CD4-positive, alpha-beta T cell (primary cell): ENCODE measurements at places on chromosomes 6 and 20. TPM values are rescaled to one million over a fixed set of nuclear protein-coding genes. Genes with fewer than 3 reads are reported as not detected.

- no peak for DNase-seq
These were observed 105.3 kb downstream of the EYA2 start for GRCh38 chr20:46999801-47000465.

DNA sequence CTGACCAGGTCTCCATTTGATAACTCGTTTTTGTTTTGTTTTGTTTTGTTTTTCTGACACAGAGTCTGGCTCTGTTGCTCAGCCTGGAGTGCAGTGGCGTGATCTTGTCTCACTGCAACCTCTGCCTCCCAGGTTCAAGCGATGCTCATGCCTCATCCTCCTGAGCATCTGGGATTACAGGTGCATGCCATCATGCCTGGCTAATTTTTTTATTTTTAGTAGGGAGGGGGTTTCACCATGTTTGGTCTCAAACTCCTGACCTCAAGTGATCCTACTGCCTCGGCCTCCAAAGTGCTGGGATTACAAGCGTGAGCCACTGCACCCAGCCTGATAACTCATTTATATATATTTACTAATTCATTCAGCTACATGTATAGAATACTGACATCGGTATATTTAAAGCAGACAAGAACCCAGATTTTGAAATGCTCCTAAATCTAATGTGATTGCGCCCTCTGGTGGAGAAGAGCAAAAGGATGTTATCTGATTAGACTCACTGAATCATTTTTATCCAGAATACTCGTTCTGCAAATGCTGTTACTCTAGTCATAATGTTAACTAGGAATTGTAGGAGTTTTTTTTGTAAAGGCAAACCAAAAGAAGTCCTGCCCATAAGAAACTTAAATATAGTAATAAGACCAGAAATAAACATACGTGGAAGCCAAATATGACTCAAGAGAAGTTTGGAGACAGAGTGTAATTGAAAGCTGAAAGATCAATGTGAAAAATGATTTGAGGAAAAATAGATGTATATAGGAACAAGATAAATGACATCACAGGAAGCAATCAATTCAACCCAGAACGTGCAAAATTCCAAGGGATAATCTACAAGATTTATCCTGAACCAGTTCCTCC lies 5.3 kb upstream of the COL12A1 start:
- DNase-seq: no peak

GRCh38 chr6:37369321-37370201 lies 15.8 kb downstream of the RNF8 start:
- DNase-seq: no peak

GRCh38 chr20:36854348-36855240 lies 21.3 kb upstream of the TLDC2 start:
- DNase-seq: no peak

DNA sequence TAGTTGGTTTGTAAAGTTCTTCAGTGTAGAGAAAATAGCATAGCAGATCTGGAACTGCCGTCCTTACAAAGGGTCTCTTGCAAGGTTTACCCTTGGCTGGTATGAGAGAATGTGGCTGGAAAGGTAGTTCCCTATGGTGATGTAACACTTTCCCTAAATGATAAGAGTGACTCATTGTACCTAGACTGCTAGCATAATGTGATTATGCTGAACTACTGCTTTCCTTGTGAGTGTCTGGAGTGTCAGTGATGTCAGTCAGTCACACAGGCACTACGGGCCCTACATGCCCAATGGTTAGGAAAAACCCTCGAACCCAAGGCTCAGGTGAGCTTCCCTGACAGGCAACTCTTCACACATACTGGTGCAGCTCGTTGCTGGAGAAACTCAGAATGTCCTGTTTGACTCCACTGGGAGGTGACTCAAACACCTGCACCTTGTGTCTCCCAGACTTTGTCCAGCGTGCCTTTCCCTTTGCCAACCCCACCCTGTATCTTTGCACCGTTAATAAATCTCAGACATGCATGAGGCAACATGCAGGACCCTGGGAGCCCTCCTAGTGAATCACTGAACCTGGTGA lies 28.4 kb upstream of the LY86 start:
- no peak for DNase-seq

- peak; percentile 9 for DNase-seq
These were observed 16.6 kb downstream of the DSE start for GRCh38 chr6:116387374-116387773.

- no peak for DNase-seq
These were observed 49.0 kb upstream of the RNF24 start for GRCh38 chr20:4064144-4064909.

DNA sequence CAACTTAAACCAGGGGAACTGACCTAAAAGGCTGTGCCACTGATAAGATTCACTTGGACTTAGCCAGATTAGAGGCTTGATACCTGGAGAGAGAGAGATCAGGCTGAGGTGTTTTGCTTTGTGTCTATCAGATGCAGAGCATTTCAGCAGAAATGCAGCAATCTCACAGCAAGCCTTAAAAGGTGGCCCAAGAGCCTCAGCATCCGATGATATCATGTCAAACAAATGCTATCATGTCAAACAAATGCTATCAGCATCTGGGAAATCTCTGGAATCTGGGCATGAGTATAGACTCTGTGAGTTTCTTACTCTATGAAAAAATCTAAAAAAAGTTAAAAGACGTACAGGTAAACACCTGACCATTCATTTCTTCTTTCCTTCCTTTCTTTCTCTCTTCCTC lies 718.9 kb downstream of the EYS start:
- DNase-seq: no peak

- DNase-seq: peak; percentile 22
These were observed 210.2 kb downstream of the TMEM200A start for GRCh38 chr6:130575971-130576370.

GRCh38 chr6:14286144-14286543 lies 168.6 kb downstream of the CD83 start:
- DNase-seq: no peak

GRCh38 chr6:151464702-151465101 lies 12.8 kb upstream of the RMND1 start:
- no peak for DNase-seq

Gene SERAC1
- 2.5 TPM for total RNA-seq

Gene ABHD16B
- total RNA-seq: not detected

Gene PAX1
- not detected for total RNA-seq

Gene TLDC2
- total RNA-seq: not detected
